ENCODE measurements at places on chromosomes 5 and 9. TPM values are rescaled to one million over a fixed set of nuclear protein-coding genes. Genes with fewer than 3 reads are reported as not detected.
A peak's percentile ranks its signal among the peaks of the same experiment; 100 is the strongest.

DNA sequence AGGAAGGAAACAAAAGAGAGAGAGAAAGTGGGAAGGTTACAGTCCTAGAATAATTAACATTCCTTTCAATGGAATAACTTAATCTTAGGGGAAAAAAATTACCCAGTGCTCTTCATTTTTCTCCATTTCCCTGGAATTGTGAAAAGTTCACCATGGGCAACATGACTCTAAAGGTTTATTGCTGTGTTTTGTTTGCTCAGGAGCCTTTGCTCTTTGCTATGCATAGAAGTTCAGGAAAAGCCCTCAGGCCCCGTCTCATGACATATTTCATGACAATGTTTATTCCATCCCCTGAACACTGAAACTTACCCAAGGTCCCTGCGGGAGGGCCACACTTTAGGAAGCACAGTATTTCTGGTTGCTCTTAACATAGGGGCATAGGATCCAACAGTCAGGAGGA lies 9.8 kb upstream of the CTSL start:
- DNase-seq, result no peak

- DNase-seq, result peak; percentile 46
Measured at GRCh38 chr5:55575815-55576583, 41.2 kb upstream of the PLPP1 start.

DNA sequence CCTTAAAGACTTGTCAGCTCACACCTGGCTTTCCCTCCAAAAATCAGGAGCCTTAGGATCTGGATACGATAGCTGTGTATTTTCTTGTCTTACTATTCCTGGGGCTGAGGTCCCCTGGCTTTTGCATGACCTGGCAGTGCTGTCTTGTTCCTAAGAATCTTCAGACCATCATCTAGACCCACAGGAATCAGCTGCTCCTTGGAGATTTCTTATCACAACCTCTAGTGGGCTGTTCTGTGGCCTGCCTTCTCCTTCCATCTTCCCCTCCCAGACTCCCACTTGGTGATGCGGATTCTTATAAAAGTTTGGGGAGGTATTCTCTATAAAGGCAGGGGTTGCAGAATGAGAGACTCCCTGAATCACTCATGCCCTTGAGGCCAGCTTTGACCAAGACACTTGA lies 21.4 kb downstream of the LCP2 start:
- no peak for DNase-seq

DNA sequence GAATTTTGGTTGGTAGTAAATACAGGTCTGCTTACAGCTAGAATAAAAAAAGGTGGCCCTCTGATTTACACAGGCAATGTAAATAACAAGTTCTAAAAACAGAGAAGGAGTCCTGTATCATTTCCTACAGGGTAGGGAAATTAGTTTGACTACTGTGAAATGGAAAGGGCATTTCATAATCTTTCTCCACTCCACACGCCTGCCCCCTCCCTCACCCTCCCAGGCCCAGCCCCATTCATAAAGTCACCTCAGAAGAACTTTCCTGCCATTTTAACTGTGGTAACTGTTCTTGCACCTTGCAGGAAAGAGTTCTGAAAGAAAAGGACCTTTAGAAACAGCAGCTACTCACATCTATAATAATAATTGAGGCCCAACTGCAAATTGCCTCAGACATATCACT lies 69.7 kb downstream of the MEF2C start:
- DNase-seq, result no peak

DNA sequence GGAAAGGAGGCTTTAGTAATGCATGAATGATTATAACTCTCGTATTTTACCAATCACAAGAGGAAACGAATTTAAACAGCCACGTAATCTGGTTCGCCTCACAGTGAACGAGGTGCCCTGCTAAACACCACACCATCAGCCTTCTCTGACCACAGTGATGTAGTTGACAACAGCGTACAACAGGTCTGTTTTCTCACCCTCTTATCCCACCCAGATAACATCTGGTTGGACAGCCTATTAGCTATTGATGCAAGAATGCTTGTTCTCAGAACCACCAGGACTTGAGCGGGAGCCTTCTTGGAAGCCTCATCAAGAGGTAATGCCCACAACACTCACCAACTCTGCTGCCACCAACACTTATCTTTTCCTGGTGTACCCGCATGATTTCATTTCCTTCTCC lies 23.3 kb downstream of the SLC1A3 start:
- DNase-seq, result no peak

Gene HTR4
- total RNA-seq, result not detected

- DNase-seq, result no peak
Measured at GRCh38 chr5:155564541-155564940, 551.0 kb downstream of the KIF4B start.

Gene SPINK6
- not detected for total RNA-seq

DNA sequence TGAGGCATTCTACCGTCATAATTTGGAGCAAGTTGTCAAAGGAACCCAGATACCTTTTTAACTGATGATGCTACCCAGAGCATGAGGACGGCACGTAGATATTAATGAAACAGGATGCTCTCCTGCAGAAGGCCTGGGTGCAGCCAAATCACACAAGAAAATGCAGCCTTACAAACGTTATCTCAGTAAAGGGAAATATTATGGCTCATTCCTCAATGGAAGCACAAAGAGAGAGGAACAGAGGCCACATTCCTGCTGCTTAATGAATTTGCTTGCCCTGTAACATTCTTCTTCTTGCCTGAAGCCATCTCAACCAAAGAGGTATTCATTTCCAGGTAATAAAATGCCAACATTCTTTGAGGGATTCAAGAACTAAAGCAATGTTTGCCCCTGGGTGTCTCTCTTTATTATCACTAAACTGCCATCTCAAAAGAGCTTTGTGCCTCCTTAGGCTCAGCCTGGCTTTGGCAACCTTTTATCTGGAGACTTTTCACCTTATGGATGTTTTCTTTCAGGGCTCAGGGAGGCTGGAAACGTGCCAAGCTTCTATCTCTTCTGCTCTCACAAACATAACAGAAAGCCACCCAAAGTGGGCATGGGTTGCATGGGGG lies 92.9 kb downstream of the TNC start:
- DNase-seq, result no peak

DNA sequence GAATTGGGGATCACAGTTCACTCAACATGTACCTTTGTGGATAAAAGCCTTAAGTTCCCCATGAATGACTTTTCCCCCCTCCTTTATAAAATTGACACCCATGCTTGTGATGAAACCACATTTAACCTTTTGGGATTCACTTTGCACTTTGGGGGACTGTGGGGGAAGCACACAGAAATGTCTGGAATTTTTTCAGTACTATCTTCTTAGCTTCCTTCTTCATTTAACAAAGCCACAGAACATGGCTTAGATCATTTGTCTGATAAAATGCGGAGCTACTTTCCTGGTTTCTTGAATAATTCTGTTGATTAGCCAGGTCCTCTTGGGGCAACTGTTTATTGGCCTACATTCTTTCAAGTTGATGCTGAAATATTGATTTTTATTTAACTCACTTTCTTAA lies 29.9 kb downstream of the TNFSF15 start:
- no peak for DNase-seq

DNA sequence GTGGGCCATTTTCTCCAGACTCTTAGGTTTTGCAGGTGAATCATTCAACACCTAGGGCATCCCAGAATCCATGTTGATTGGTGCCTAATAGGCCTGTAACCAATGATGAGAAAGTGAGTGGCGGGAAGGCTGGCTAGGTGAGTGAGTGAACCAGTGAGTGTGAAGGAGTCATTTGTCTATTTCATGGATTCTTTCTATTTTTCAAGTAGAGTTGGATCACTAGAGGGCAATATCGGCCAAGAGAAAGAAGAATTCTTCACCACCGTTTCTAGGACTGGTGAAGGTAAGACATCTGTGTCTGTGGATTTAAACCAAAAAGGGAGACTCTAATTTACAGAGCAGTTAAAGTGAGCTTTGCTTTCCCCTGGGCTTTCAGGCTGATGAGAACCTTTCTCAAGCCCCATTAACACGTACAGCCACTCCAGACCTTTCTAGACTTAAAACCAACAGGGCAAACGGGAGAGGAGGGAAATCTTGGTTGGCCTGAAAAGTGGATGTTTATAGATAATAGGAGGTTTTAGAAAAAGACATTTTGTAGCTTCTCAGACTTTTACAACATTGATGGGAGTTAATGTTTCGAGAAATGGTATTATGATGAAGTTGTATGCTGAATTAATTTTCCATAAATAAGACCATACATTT lies 114.3 kb upstream of the IL12B start:
- peak; percentile 60 for DNase-seq

DNA sequence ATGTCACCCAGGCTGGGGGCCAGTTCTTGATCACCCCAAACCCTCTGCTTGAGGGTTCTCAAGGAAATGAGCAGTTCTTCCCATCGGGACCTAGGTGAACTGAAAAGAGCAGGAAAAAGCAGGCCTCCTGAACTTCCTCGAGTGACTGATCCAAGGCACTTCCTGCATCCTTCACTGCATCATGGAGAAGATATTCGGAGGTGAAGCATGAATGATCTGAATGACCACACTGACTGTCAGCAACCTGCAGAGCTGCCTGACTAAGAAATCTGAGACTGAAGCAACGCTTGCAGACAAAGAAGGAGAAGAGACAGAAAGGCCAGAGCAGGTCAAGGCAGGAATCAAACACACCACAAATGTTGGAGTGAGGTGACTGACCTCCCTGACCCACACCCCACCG lies 420.2 kb downstream of the AGTPBP1 start:
- no peak for DNase-seq

GRCh38 chr9:88809355-88810161 lies 181.7 kb upstream of the S1PR3 start:
- peak; percentile 48 for DNase-seq

GRCh38 chr5:31537851-31538250 lies 5.8 kb downstream of the C5orf22 start:
- DNase-seq, result no peak

GRCh38 chr9:20376731-20377375 lies 245.4 kb downstream of the MLLT3 start:
- no peak for DNase-seq

DNA sequence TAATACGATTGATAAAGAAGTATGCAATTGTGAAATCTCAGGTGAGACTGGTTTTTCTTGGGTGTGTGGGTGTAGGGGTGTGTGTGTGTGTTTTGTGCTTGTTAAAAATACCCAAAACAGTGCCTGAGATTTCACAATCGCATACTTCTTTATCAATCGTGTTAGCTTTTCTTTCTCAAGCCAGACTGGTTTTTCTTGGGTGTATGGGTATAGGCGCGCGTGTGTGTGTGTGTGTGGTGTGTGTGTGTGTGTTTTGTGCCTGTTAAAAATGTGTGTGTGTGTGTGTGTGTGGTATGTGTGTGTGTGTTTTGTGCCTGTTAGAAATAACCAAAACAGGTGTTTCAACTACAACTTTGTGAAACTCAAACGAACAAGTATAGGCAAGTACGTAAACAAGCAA lies 53.7 kb downstream of the CERT1 start:
- no peak for DNase-seq

DNA sequence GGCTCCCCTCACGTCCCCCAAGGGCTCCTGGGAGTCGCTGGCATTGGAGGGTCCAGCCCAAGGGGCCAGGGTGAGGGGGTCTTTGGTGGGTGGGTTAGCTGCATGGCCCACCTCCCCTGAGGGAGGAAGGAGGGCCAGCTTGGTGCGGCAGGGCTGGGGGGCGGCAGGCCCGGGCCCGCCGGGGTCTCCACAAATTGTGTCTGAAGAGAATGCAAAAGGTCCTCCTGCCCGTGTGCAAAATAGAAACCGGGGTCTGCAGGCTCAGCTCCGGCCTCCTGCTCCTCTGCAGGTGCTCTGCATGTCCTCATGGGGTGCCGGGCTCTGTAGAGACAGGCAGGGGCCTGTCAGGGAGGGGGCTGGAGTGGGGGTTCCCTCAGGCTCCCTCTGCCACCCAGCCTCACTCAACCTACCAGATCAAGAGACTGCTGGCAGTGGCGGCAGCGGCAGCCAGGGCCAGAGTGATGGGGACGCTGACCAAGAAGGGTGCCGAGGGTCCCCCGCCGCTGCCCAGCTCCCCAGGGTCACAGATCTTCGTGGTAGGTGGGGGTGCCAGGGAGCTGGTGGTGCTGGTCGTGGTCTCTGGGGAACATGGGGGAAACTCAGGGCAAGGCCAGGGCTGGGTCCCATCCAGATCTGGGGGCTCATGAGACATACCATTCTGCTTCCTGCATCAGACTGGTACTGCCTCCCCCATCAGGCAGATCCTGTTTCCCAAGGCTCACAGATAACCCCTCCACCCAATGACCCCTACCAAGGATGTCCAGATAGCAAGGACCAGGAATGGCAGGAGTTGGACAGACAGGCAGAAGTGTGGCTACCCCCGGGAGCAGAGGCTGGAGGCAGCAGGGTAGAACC lies 29.2 kb upstream of the ENHO start:
- DNase-seq, result no peak

GRCh38 chr9:107999890-108000289 lies 510.3 kb upstream of the KLF4 start:
- DNase-seq, result no peak

DNA sequence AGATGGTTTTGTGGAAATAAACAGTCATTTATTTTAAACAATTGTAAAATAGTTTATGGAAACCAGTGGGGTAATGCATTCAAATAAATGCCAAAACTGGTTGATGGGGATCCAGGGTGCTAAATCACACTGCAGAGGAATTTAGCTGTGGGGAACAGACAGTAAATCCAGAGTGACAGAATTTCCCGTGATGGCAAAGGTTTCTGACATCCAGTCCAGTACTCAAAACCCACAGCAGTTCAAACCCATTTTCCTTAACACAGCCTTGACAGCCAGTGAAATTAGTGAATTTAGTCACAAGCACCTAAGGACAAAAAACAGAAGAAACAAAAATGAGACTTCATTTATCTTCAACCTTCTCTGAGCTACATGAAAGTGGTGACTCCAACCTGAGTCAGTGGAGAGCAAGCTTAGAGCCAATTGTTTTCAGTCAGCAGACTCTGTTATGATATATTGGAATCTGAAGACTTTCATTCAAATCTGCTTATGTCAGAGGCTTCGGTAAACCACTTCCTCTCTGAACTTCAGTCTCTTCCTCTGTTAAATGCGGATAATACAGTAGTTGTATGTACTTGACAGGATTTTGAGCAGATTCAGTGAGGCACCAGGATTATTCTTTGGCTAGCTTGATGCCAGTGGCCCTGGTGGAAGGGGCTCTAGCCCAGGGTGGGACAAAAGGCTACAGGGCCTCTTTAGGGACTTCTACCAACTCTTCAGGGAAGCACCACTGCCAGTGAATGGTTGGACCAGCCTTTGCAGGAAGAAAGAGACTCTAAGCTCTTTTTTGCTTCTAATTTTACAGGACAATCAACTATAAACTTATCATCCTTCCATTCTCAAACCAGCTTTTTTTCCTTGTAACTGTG lies 185.3 kb downstream of the MAPKAP1 start:
- DNase-seq, result peak; percentile 61

Gene PCA3
- total RNA-seq, result not detected

Gene CDH12
- 71.9 TPM for total RNA-seq

DNA sequence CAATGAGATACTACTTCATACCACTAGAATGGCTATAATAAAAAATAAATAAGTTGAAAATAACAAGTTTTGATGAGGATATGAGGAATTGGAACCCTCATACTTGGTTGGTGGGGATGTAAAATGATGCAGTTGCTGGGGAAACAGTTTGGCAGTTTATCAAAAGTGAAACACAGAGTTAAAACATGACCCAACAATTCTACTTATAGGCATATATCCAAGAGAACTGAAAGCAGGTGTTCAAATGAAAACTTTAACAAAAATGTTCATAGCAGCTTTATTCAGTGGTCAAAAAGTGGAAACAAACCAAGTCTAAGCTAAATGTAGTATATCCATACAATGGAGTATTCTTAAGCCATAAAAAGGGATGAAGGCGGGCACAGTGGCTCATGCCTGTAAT lies 13.1 kb upstream of the LHFPL2 start:
- no peak for DNase-seq
